ENCODE measurements at places on chromosomes 7 and 10. TPM values are rescaled to one million over a fixed set of nuclear protein-coding genes. Genes with fewer than 3 reads are reported as not detected.

DNA sequence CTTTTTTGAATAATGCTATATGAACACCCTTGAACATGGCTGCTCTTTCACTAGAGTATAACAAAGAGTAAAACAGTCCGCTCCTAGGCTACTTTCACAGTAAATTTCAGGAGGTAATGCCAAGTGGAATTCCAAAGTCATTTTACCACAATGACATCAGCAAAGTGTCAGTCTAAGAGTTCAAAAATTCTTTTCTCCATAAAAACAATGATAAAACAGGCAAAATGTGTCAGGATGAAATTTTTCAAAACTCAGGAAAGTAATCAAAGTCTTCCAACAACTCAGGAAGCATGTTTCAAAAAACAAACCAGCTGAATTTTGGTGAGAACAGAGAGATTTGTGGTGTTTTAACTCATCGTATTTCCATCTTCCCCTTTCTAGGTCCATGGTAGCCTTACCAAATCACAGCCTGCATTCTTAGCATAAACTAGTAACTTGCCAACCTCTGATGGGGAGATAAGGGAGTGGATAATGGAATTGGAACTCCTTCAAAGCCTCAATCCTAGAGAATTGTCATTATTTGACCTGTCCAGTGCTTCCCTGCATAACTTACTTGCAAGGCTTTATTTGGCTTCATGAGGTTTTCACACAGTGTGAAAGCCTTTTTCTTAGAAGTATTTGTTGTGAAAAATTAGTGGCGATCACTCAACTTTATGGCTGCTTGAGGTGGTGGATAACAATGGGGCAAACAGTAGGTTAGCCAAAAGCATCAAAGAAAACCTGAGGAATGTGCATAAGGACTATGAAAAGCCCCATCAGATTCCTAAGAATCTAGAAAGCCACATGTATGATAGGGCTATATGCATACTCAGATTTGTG, 302.7 kb downstream of the HDAC9 start:
- H3K36me3 ChIP-seq, result no peaks in the 10 kb centered on the region
- H3K27me3 ChIP-seq, result no peaks in the 10 kb centered on the region

GRCh38 chr7:131533566-131534561, 22.6 kb downstream of the PODXL start:
- no peaks in the 10 kb centered on the region for H3K27me3 ChIP-seq
- peak overlapping the region; percentile 65 for H3K27ac ChIP-seq
- no peak for DNase-seq

DNA sequence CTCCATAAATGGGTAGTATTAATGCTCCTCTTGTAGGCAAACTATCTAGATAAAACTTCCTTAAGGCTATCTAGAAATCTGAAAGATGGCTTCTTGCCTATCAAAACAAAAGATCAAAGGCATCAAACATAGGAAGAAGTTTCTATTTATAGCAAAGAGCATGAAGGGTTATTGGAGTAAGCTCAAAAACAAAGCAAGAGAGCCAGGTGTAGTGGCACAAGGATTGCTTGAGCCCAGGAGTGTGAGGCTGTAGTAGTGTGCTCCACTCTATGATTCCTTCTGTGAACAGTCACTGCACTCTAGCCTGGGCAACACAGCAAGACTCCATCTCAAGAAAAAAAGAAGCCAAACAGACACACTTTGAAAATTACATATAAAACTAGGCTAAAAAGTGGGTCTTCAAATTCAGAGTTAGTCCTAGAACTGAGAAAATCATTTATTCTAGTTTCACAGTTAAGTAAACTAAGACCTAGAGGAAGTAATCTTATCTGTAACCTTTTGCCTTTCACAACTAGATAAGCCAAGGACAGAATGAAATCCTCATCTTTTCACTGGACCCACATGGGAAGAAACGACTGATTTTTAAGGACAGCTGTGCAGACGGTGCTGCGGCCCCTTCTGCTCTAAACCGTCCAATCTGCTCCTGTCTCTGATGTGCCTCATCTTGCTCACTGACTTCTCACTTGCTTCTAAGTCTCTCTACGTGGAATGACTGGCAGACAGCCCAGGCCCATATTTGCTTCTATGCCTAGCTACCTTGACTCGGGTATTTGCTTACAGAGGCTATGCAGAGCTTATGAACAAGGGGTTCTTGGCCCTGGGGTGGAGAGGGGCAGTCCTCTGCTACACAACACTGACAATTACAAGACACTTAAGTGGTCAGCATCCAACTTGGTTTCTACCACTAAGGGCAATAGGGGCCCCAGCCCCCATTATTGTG, 50.0 kb downstream of the ESYT2 start:
- DNase-seq, result peak; percentile 77
- no peaks in the 10 kb centered on the region for H3K27me3 ChIP-seq
- H3K36me3 ChIP-seq, result peaks cover 58% of the 10 kb centered on the region

DNA sequence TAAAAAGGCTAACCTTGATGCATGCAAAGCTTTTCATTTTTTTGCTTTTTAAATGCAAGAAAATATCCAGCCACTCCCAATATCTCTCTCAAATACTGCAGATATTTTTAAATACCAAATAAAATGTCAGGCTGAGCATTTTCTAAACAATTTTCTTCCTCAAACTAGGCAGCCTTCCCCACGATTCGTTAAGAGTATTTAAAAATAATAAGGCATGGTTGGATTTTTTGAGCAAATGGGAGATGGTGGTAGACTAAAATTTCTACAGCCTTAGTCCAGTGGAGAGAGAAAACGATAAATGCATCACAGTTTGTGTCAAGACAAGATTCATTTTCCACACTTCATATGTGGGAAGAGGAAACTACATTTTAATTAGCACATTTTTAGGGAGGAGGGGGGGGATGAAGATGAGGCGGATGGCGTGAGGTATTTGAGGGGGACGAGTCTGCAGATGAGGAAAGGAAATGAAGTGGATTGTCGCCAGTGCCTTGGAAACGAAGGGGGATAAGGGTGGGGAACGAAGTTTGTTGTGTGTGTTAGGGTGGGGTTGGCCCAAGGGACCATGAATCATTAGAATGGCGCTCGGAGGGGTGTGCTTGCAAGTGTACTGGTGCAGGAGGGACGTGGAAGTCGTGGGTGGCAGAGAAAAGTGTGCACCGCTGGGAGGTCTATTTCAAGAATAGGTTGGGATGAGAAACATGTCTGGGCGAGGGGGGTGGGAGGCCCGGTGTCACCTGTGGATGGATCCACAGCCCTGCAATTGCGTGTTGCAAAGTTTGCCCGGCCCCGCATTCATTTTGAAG, 1.2 kb upstream of the ADD3 start:
- peak; percentile 30 for DNase-seq
- peaks cover 46% of the 10 kb centered on the region for H3K4me1 ChIP-seq
- H3K27ac ChIP-seq, result peak overlapping the region; percentile 91
- peak overlapping the region; percentile 93 for H3K4me3 ChIP-seq
- H3K36me3 ChIP-seq, result no peaks in the 10 kb centered on the region

DNA sequence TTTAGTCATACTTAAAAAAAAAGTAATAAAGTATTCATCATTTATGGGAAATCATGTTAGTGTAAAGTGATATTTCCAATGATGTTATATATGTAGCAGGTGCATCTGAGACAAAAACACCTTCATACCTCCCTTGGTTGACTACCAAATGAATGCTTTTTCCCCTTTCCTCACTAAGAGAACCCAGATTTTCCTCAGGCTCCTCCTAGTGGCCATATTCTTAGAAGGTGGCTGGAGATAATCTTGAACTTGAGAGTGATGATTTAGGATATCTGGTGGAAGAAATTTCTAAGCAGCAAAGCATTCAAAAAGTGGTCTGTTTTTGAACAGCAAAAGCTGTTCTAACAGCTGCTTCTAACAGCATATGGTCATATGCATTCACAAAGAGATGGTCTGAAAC, 16.8 kb upstream of the DNAH11 start:
- no peak overlapping the region for H3K4me3 ChIP-seq
- H3K4me1 ChIP-seq, result no peaks in the 10 kb centered on the region
- H3K36me3 ChIP-seq, result no peaks in the 10 kb centered on the region
- no peak for DNase-seq
- no peaks in the 10 kb centered on the region for H3K27me3 ChIP-seq

DNA sequence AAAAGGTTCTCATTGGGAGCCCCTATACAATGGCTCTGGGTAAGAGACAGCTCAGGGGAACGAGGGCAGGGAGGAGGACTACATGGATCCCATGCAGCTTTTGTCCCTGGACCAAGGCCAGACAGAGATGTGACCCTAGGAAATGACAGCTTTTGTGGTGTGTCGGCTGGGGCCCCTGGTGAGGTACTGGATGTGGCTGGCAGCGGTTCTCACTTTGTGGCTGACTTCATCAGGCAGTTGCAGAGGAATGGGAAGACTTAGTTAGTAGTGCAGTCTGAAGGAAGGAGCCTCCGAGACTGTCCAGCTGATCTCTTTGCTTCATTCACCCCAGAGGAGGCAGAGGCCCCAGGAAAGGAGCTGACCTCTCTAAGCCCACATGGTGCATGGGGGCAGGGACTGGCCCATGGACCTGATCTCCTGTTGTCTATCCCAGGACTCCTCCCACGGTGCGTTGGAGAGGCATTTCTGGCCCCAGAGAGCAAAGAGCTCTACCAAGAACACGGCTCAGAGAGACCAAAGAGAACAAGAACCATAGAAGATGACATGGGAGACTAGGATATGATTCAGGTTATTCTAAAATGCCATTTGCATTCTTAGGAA, 202.9 kb downstream of the RPS24 start:
- H3K27ac ChIP-seq, result no peak overlapping the region
- no peaks in the 10 kb centered on the region for H3K27me3 ChIP-seq
- H3K4me3 ChIP-seq, result no peak overlapping the region
- H3K36me3 ChIP-seq, result no peaks in the 10 kb centered on the region
- no peaks in the 10 kb centered on the region for H3K4me1 ChIP-seq
- DNase-seq, result no peak

GRCh38 chr7:100568896-100569844, 4.5 kb downstream of the SAP25 start:
- peak overlapping the region; percentile 37 for H3K4me3 ChIP-seq
- peaks cover 38% of the 10 kb centered on the region for H3K4me1 ChIP-seq
- H3K27ac ChIP-seq, result no peak overlapping the region
- peaks cover 21% of the 10 kb centered on the region for H3K27me3 ChIP-seq
- DNase-seq, result peak; percentile 66

GRCh38 chr7:100793806-100794660, 33.3 kb downstream of the EPHB4 start:
- H3K4me3 ChIP-seq, result no peak overlapping the region
- DNase-seq, result no peak
- H3K27me3 ChIP-seq, result peaks cover 8% of the 10 kb centered on the region
- H3K36me3 ChIP-seq, result no peaks in the 10 kb centered on the region

Gene ODAD2
- 0.37 TPM for total RNA-seq

Gene SLC25A28
- total RNA-seq, result 27.7 TPM

Gene PLAC9
- total RNA-seq, result not detected

Gene FXYD4
- not detected for total RNA-seq

Gene JAKMIP3
- not detected for total RNA-seq

Measured in stomach (tissue), 19 donors.